ENCODE measurements at places on chromosomes 7 and 10.

- DNase-seq, result no peak
Observed at GRCh38 chr7:102918845-102919244, 6.0 kb downstream of the LRRC17 start.

DNA sequence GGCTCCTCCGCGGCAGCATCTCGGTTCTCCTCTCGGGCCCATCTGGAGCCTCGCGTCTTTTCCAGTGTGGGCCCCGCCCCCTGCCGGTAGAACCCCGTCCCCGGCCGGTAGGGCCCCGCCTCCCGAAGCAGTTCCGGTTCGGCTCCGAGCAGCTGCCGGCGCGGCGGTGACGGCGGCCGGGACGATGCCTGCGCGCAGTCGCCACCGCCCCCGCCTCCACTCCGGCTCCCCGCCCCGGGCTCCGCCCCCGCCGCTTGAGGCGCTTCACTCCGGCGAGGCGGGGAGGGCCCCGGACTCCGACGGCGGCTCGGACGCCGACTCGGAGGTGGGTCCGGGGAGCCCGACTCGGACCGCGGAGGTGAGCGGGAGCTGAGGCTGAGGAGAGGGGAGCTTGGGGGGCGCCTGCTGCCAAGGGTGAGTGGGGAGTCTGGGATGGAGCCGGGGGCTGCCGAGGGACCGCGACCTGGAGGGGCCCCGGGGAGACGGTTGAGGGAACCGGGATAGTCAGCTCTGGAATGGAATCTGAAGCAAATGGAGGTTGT, at the start of gene SAMD8:
Gene SAMD8 (plus strand): TSS at position 292 of the 542 bp plus-strand sequence. CDS start 38,873 bp downstream, outside the sequence.
- peak; percentile 94 for DNase-seq

GRCh38 chr7:13466874-13467547, 522.5 kb downstream of the ETV1 start:
- DNase-seq, result no peak

- no peak for DNase-seq
Observed at GRCh38 chr10:55098452-55098851, 297.4 kb upstream of the PCDH15 start.

GRCh38 chr10:3136763-3137611, 35.6 kb downstream of the PITRM1 start:
- DNase-seq, result no peak

GRCh38 chr10:25017661-25018060, 1.2 kb downstream of the THNSL1 start:
- peak; percentile 5 for DNase-seq

- DNase-seq, result no peak
Observed at GRCh38 chr7:148806187-148806586, 77.9 kb downstream of the EZH2 start.

GRCh38 chr7:114832906-114833595, 88.8 kb upstream of the MDFIC start:
- no peak for DNase-seq

- no peak for DNase-seq
Observed at GRCh38 chr10:71184421-71184820, 27.9 kb upstream of the UNC5B start.

DNA sequence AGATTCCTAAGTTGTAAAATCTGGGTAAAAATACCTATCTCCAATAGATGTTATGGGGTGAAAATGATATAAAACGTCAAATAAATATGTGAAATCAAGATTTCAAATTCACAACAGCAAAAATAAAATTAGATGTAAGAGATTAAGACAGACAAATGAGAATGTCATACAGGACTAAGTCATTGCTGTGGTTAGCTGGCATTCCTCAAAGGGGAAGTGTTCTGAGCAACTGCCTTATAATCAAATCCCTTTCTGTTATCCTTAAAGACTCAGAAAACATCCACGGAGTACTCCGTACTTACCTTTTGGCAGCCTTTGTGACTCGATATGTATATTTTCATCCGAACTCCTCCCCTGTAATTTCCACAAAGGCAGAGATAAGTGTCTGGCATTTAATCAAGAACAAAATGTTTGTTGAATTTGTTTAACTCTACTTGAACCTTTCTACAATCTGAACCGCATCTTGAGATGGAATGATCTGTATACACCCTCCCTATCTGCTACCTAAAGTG, 559.6 kb downstream of the GATA3 start:
- no peak for DNase-seq

- no peak for DNase-seq
Observed at GRCh38 chr7:17832242-17832641, 108.1 kb downstream of the SNX13 start.

DNA sequence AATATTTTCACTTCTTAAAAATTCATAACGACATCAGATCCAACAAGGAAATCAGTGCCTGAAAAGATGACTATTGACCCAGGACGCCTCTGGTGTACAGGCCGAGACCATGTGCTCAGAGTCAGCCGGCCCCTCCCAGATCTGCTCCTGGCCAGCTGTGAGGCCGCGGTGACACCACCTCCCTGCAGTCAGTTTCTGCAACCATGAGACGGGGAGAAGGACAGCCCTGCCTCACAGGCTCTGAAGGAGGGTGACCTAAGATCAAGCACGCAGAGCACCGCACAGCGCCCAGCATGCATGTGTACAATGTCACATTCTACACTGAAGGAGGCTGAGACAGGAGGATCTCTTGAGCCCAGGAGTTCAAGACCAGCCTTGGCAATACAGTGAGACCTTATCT, 2.6 kb upstream of the GPER1 start:
- no peak for DNase-seq

DNA sequence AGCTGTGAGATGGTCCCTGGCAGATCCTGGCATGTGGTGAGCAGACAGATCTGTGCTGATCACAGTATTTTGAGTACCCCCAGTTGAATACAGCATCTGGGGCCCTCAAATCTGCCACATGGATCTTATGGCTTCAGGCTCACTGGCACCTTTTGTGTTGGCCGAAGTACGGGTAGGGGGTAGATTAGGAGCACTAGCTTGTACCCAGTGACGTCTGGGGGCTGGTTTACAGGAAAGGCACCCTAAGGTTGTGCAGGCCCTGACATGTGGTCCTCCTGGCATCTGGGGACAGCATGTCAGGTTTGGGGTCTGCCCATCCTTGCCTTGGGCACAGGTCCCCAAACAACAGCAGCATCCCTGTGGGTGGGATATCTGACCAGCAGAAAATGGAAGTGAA, 53.2 kb downstream of the SYPL1 start:
- DNase-seq, result no peak

GRCh38 chr7:6136475-6136874, 105.3 kb downstream of the ANKRD61 start:
- DNase-seq, result no peak

- no peak for DNase-seq
Observed at GRCh38 chr7:26700893-26701292, 163.5 kb downstream of the SKAP2 start.

- no peak for DNase-seq
Observed at GRCh38 chr7:77697535-77697831, 1.2 kb downstream of the RSBN1L start.

GRCh38 chr7:137241655-137242360, 101.7 kb downstream of the PTN start:
- no peak for DNase-seq

- DNase-seq, result no peak
Observed at GRCh38 chr7:30812676-30813075, 41.5 kb downstream of the MINDY4 start.

DNA sequence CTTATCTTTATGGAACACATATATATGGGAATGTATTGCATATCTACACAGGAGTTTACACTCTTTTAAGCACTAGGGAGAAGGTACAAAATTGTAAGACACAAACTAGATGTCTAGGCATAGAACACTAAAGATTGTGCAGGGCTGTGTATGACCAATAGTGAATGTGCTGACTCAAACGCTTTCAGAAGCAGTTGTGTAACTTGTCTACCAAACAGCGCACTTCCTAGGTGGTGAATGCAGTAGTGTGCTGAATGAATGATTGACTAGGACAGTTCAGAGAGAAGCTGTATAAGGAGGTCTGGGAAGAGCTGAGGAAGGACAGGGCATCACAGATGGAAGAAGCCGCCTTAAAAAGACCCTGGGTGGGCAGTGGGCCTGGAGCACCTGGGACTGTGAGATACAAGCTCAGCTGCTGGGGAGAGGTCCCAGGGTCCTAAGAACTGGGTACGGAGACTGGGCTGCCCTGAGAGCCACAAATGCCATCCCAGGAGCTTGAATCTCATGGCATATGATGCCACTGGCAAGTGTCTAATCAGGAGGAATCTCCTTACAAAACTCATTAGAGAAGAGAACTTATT, 14.2 kb downstream of the CLRN3 start:
- no peak for DNase-seq

- DNase-seq, result no peak
Observed at GRCh38 chr10:101310529-101311184, 43.3 kb upstream of the BTRC start.

DNA sequence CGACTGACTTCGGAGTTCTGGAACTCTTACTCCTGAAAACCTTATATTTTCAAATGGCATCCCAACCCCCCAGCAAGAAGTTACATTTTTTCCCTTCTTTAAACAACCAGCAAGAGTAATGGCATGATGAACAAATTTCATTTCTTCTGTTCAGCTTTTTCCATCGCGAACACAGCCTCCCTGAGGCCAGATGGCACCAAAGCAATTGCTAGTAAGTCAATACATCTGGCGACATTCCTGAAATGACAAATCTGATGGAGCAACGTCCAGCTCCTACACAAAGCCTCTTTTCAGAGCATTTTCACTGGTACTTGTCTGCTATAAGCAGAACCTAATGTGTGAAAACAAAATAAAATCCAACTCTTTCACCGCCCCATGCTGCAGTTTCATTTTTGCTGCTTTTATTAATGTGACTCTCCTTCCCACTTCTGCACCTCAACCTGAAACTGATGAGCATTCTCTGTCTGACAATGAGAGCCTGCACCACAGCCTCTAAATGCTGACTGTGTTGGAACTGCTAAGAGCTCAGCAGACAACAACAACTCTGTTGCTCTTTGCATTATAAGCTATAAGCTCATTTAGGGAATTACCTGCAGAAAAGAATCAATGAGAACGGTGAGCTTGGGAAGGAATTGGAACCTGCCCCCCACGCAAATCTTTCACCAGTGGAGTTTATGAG, 229.8 kb downstream of the FGFR2 start:
- DNase-seq, result no peak

DNA sequence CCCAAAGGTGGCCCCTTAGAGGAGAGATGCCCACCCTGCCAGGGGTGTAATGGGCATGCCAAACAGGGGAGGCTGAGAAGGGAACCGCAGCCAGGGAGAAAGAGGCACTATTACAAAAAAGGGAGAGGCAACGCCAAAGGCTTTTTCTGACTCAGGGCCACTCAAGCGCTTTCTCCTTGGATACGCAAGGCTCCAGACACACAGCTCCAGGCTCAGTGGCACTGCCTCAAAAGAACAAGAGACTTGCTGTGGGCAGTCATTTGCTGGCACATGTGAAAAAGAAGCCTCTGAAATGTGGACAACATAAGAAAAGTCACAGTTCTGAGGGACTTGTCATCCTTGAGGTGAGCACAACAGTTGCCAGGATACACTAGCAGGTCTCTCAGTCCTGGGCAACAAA, 128.4 kb downstream of the DGKI start:
- no peak for DNase-seq

DNA sequence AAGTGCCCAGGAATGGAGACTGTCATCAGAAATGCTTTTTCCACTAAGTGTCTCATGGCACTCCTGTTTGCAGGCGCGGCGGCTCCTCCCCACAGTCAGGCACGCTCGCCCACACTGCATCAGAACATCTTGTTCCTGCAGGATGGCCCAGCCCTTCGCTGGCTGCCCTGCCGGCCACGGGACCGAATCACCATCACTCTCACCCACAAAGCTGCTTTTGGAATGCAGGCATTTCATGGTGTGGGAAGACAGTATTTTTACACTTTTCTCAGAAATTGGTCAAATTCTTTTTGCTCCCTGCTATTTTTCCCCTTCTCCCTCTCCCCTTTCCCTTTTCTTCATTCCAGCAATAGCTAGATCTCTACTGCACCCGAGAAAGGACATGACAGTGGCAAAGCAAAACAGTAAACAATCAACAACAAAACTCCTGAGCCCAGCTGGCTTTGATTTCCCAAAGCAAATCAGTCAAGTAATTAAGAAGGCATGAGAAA, 176.1 kb upstream of the TNS3 start:
- no peak for DNase-seq

GRCh38 chr10:14611968-14612693, 162.6 kb downstream of the FAM107B start:
- no peak for DNase-seq

GRCh38 chr7:98242342-98242741, 9.7 kb downstream of the TECPR1 start:
- no peak for DNase-seq

- peak; percentile 85 for DNase-seq
Observed at GRCh38 chr7:150716368-150716767, at the start of gene GIMAP1. TSS of gene GIMAP1 (plus strand) at chr7:150716613. CDS start at chr7:150719048, 2,435 bp downstream.

DNA sequence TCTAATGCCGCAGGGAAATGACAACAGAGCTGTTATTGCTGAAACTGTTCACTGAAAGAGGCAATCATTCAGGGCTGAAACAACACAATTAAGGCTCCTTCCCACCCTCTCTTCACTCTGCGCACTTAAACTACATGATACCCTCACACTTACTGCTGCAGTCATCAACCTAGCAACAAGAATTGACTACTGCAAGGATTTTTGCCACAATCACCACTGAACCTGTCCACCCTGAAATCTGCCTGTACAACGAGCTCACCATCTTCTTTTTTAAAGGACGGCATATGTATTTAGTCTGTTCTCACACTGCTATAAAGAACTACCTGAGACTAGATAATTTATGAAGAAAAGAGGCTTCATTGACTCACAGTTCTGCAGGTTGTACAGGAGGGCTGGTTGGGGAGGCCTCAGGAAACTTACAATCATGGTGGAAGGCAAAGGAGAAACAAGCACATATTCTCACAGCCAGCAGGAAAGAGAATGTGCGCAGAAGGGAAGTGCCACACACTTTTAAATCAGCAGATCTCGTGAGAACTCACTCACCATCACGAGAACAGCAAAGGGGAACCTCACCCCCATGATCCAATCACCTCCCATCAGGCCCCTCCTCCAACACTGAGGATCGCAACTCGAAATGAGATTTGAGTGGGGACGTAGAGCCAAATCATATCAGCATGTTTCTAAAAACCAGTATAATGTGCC, 131.7 kb downstream of the SORCS1 start:
- DNase-seq, result no peak

- DNase-seq, result no peak
Observed at GRCh38 chr10:117275121-117275520, 34.2 kb downstream of the SLC18A2 start.

GRCh38 chr10:117140525-117140902, 2.4 kb upstream of the VAX1 start:
- no peak for DNase-seq

DNA sequence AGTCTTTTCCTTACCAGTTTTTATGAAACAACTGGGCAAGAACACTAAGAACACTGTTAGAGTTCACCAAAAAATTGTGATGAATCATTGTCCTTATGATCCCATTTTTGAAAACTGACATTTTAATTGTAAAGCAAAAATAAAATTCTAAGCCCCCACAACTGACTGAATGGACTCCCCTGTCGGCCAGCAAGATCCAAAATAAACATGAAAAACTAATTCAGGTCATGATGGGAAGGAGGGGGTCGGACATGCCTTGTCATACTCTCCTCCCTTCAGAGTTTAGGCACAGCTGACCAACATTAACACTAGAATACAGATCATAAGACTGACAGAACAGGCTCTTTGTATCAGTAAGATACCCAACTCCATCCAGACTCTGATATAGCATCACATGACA, 2.0 kb upstream of the RBAK start:
- DNase-seq, result no peak

GRCh38 chr7:132298790-132299189, 277.5 kb downstream of the PLXNA4 start:
- DNase-seq, result no peak
